IMR-90 (cell line): ENCODE measurements at places on chromosomes 12 and 14. TPM values are rescaled to one million over a fixed set of nuclear protein-coding genes. Genes with fewer than 3 reads are reported as not detected.

GRCh38 chr14:59305231-59305630 is 116.8 kb downstream of the DAAM1 start:
- H3K27ac ChIP-seq: peak overlapping the region; percentile 16; the same call in 1 of the 2 replicates
- no peak overlapping the region for H3K4me3 ChIP-seq
- DNase-seq: peak; percentile 76

Gene SDS
- not detected in 2 replicates for total RNA-seq

DNA sequence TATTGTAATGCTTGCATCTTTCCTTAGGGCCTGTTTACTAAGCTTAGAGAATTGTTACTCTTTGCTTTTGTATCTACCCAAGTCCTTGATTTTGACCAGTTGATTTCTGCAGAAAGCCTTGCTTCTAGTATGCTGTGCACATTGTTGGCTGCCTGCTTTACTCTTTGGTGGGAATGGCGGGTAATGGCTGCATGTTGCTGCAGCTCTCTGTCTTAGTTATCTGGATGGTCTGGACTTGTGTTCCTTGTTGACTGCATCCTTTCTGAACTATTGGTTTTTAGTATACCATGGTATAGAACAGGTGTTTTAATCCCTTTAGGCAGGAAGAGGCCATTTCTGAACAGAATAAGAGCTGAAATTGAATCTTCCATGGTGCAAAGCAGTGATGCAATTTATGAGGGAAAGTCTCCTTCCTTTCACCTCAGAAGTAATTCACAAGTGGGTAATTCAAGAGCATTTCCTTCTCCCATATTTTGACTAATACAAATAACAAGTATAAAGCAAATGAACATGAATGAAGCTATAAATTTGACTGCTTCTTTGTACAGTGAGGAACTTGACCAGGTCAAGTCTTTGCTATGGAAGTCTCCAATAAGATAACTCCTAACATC is 466.4 kb downstream of the NPAS3 start:
- DNase-seq: no peak
- H3K27me3 ChIP-seq: no peaks in the 10 kb centered on the region
- no peak overlapping the region for H3K27ac ChIP-seq
- no peaks in the 10 kb centered on the region for H3K4me1 ChIP-seq

Gene HOXC12
- not detected in 2 replicates for total RNA-seq

Gene NXPH4
- total RNA-seq: 0.36 and 0.56 TPM in 2 replicates

Gene BBOF1
- total RNA-seq: 1.6 and 1.7 TPM in 2 replicates

DNA sequence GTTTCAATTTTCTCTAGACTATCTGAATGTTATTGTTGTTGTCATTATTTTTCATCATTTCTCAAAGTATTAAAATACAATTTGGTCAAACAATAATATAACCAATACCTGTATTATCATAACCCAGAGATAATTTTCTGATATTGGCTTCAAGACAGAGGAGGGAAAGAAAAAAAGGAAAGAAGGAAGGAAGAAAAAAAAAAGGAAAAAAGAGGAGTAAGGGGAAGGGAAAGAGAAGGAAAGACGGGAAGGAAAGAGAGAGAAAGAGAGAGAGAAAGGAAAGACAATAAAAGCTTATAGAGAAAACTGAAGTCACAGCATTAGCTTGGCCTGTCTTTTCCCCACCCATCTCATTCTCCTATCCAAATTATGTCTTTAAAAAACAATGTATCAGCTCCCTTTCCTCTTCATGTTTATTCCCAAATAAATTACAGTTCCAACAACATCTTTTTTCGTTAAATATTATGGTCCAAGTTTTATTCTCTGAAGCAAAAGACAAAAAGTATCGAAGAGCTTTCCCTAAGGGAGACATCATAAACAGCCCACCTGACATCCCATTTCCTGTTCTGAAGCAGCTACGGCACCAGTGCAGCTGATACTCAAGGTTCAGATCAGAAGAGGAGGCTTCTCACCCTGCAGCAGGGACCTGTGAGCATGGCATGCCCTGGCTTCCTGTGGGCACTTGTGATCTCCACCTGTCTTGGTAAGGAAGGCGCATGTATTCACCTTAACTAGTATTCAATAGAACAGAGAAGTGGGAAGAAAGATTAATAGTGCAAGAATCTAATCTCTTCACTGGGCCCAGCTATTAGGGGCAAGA is 308.3 kb downstream of the DAD1 start:
- H3K27me3 ChIP-seq: no peaks in the 10 kb centered on the region
- H3K36me3 ChIP-seq: no peaks in the 10 kb centered on the region
- 0 out of 2 replicates have a peak, but pooled peaks cover 1% of the 10 kb centered on the region for H3K4me1 ChIP-seq
- H3K27ac ChIP-seq: no peak overlapping the region
- H3K4me3 ChIP-seq: no peak overlapping the region

DNA sequence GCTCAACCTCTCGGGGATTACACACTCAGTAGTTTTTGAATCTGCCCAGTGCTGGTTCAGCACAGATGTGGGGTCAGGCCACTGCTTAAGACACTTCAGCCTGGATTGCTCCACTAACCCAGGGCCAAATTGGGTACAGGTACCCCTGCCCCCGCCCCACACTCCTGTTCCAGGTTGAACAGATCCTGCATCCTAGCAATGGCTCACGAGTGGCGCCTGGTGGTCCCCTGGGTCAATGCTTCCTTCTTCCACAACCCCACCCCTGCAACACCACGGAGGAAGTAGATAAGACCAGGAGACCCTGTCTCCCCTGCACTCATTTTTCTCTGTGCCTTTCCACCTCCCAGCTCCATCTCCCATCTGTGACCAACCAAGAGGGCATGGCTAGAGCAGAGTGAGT is 108.4 kb downstream of the ESRRB start:
- no peak overlapping the region for H3K27ac ChIP-seq
- DNase-seq: no peak
- H3K4me1 ChIP-seq: no peaks in the 10 kb centered on the region
- no peak overlapping the region for H3K4me3 ChIP-seq
- no peaks in the 10 kb centered on the region for H3K27me3 ChIP-seq

DNA sequence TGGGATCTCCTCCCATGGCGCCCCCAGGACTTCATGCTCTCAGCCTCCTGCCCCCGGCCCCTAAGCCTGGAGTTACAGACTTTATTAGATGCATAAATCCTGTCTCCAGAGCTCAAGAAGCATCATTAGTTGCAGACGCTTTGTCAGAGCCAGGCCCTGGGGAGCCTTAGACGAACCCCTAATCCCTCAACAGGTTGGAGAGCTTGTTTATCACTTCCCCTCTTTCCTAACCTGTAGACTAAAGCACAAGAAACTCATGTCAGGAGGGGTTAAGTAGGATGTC is 260 bp upstream of the NPFF start:
- no peak overlapping the region for H3K27ac ChIP-seq
- no peaks in the 10 kb centered on the region for H3K27me3 ChIP-seq
- DNase-seq: no peak

- DNase-seq: no peak
- no peaks in the 10 kb centered on the region for H3K36me3 ChIP-seq
- H3K27ac ChIP-seq: no peak overlapping the region
- H3K4me1 ChIP-seq: no peaks in the 10 kb centered on the region
- no peak overlapping the region for H3K4me3 ChIP-seq
Observed at GRCh38 chr12:22340143-22340542, 5.6 kb upstream of the ST8SIA1 start.

GRCh38 chr12:91171476-91171875 is 11.1 kb downstream of the DCN start:
- no peak overlapping the region for H3K4me3 ChIP-seq
- H3K27ac ChIP-seq: peak overlapping the region; percentile 57; the same call in 1 of the 2 replicates
- H3K4me1 ChIP-seq: peaks cover 6% of the 10 kb centered on the region
- peaks cover 58% of the 10 kb centered on the region for H3K36me3 ChIP-seq
- no peaks in the 10 kb centered on the region for H3K27me3 ChIP-seq
- DNase-seq: no peak

- DNase-seq: no peak
- H3K27ac ChIP-seq: peak overlapping the region; percentile 30
- no peaks in the 10 kb centered on the region for H3K27me3 ChIP-seq
- peaks cover 5% of the 10 kb centered on the region; the same call in 1 of the 2 replicates for H3K4me1 ChIP-seq
- H3K36me3 ChIP-seq: peaks cover 18% of the 10 kb centered on the region
Observed at GRCh38 chr12:32754111-32754510, 1.6 kb downstream of the YARS2 start.

Gene ERGIC2
- total RNA-seq: 45.3 and 107 TPM in 2 replicates

- no peaks in the 10 kb centered on the region for H3K27me3 ChIP-seq
- peak overlapping the region; percentile 98; the same call in 1 of the 2 replicates for H3K27ac ChIP-seq
- no peaks in the 10 kb centered on the region for H3K36me3 ChIP-seq
- peak; percentile 80 for DNase-seq
- peaks cover 6% of the 10 kb centered on the region for H3K4me1 ChIP-seq
- no peak overlapping the region for H3K4me3 ChIP-seq
Observed at GRCh38 chr14:29558516-29558915, 369.1 kb downstream of the PRKD1 start.

GRCh38 chr12:30961030-30961429 is 34.5 kb downstream of the TSPAN11 start:
- no peak overlapping the region for H3K27ac ChIP-seq
- H3K27me3 ChIP-seq: peaks cover 7% of the 10 kb centered on the region
- DNase-seq: no peak
- H3K4me1 ChIP-seq: no peaks in the 10 kb centered on the region
- no peaks in the 10 kb centered on the region for H3K36me3 ChIP-seq

Gene EIF2S3B
- 4.4 and 6.8 TPM in 2 replicates for total RNA-seq

DNA sequence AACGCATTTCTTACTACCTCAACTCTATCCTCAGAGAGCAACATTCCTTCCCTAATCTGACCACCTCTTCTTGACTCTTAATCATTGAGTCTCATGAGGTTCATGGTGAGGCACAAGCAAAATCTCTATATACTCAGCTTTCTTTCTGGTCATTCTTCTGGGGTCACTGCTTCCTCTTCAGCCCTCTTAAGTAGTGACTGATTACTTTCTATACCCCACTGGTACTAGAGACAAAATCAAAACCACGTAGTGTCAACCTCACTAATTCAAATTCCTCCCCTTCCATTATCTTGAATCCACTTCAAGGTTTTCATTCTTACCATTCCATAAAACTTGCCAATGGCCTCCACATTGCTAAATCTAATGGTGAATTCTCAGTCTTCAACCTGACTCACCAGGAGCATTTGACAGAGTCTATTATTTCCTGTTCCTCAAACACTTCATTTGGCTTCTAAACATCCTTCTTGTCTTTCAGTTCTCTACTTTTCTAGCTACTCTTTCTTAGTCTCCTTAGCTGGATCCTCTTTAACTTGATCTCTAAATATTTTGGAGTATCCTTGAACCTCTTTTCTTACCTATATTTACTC is 6.8 kb downstream of the WDHD1 start:
- H3K27me3 ChIP-seq: no peaks in the 10 kb centered on the region
- DNase-seq: peak; percentile 51
- no peak overlapping the region for H3K27ac ChIP-seq
- peaks cover 5% of the 10 kb centered on the region; the same call in 1 of the 2 replicates for H3K4me1 ChIP-seq
- no peak overlapping the region for H3K4me3 ChIP-seq
- H3K36me3 ChIP-seq: no peaks in the 10 kb centered on the region; the same call in 1 of the 2 replicates

DNA sequence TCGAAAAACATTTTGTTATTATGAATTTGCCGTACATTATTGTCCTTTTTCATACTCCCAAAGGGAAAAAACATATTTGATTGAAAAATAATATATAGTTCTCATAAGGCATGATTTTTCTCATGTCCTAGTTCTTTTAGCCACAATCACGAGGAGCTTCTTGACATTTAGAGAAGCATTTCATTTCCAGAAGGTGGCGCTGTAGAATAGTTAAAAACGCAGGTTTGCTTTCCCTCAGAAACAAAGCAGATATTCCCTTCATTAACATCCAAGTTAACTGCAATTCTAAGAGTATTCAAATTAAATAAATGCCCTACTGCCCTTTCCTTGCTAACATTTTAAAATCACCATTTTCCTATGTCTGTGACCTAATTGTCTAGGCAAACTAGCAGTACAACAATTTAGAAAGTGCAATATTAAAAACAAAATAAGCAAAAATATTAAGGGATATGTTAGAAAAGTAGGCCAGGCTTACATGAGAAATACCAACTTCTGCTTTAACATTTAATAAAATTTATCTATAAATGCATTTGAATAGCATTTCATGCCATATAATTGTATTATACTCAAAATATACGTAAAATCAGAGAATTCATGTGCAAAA is 10.9 kb upstream of the PIK3C2G start:
- H3K4me3 ChIP-seq: no peak overlapping the region
- no peaks in the 10 kb centered on the region for H3K4me1 ChIP-seq
- H3K27me3 ChIP-seq: no peaks in the 10 kb centered on the region
- no peak overlapping the region for H3K27ac ChIP-seq
- H3K36me3 ChIP-seq: no peaks in the 10 kb centered on the region

Gene KRT74
- not detected in 2 replicates for total RNA-seq

GRCh38 chr12:27896419-27896990 is 76.0 kb downstream of the PTHLH start:
- H3K27ac ChIP-seq: no peak overlapping the region
- H3K27me3 ChIP-seq: no peaks in the 10 kb centered on the region
- H3K4me3 ChIP-seq: no peak overlapping the region
- DNase-seq: no peak

DNA sequence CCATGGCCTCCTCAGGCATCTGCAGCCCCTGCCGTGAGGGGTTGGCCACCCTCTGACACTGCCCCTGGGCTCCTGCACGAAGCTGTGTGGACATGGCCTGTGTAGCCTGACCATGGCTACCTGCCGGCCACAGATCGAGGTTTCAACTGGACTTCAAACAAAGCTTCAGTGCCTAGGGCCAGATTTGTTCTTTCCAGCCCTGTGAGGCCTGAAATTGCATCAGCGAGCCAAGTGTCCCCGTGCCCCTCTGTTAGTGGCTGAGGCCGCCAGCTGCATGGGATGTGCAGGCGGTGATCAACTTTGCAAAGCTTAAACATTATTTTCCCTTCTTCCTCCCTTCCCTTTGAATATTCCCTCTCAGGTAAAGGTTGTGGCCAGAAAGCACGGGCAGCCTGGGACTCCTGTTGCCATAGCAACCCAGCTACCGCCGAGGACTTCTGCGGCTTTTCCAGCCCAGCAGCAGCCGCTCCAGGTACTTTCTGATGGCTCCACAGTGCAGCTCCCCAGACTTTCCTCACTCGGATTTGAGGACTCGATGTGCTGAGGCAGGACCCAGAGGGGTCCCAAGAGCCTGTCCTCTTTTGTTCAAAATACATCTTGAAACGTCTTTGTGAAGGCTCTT is 35.8 kb downstream of the DDX51 start:
- no peak overlapping the region for H3K4me3 ChIP-seq
- DNase-seq: no peak
- H3K4me1 ChIP-seq: peaks cover 2% of the 10 kb centered on the region; the same call in 1 of the 2 replicates
- H3K36me3 ChIP-seq: peaks cover 19% of the 10 kb centered on the region
- H3K27me3 ChIP-seq: no peaks in the 10 kb centered on the region
- H3K27ac ChIP-seq: no peak overlapping the region

- peaks cover 8% of the 10 kb centered on the region; the same call in 1 of the 2 replicates for H3K36me3 ChIP-seq
- DNase-seq: no peak
- H3K27ac ChIP-seq: no peak overlapping the region
- no peak overlapping the region for H3K4me3 ChIP-seq
- H3K4me1 ChIP-seq: no peaks in the 10 kb centered on the region
Observed at GRCh38 chr12:32618115-32618514, 61.0 kb upstream of the DNM1L start.

Gene C14orf180
- not detected in 2 replicates for total RNA-seq

Gene SDSL
- 5.6 and 6.3 TPM in 2 replicates for total RNA-seq
